ENCODE measurements at places on chromosomes 3 and 15. TPM values are rescaled to one million over a fixed set of nuclear protein-coding genes. Genes with fewer than 3 reads are reported as not detected.

The TUSC7 gene
- total RNA-seq, result not detected

The TMC3 gene
- total RNA-seq, result not detected

The ADAMTS17 gene
- 0.66 TPM for total RNA-seq

The C2CD4A gene
- total RNA-seq, result not detected

The SPTSSB gene
- total RNA-seq, result 0.63 TPM

Data from tibial nerve (tissue), 4 donors.